ENCODE measurements at places on chromosomes 5 and 9. TPM values are rescaled to one million over a fixed set of nuclear protein-coding genes. Genes with fewer than 3 reads are reported as not detected.

PROB1 gene
- total RNA-seq: 0.22 TPM

OTP gene
- total RNA-seq: 0.13 TPM

IL3 gene
- not detected for total RNA-seq

SPINK6 gene
- total RNA-seq: 0.49 TPM

IL9 gene
- not detected for total RNA-seq

GOLGA2 gene
- 46.7 TPM for total RNA-seq

IQGAP2 gene
- total RNA-seq: 2.1 TPM

ZNF300 gene
- total RNA-seq: 2.0 TPM

SLC6A3 gene
- 0.53 TPM for total RNA-seq

DOCK2 gene
- total RNA-seq: 3.1 TPM

CCNJL gene
- 12.3 TPM for total RNA-seq

PCDHB6 gene
- 0.89 TPM for total RNA-seq

PCDHA9 gene
- total RNA-seq: not detected

FSD1L gene
- 3.5 TPM for total RNA-seq

ARL10 gene
- total RNA-seq: 1.4 TPM

STPG3 gene
- not detected for total RNA-seq
